Lung (tissue), 17 donors: ENCODE measurements at places on chromosomes 12 and 14.

DNA sequence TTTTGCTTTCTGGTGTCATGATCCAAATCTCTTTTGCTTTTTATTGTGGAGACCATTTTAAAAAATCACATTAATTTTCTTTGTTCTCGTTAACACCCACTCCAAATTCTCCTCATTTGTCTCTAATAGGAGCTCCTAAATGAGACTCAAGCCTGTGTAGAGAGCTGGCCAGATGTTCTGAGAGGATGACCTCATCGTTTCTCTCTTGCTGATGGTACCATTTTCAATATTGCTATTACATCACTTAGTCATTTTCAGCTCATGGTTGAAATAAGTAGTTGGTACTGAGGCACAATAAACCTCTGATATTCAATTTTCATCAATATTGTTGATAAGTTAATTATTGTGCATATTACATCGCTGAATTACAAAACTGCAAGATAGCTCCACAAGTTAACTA is 31.5 kb downstream of the SPTB start:
- peaks cover 2% of the 10 kb centered on the region for H3K27me3 ChIP-seq
- no peak overlapping the region for H3K27ac ChIP-seq
- H3K36me3 ChIP-seq = no peaks in the 10 kb centered on the region
- no peak overlapping the region for H3K4me3 ChIP-seq
- no peaks in the 10 kb centered on the region for H3K4me1 ChIP-seq

DNA sequence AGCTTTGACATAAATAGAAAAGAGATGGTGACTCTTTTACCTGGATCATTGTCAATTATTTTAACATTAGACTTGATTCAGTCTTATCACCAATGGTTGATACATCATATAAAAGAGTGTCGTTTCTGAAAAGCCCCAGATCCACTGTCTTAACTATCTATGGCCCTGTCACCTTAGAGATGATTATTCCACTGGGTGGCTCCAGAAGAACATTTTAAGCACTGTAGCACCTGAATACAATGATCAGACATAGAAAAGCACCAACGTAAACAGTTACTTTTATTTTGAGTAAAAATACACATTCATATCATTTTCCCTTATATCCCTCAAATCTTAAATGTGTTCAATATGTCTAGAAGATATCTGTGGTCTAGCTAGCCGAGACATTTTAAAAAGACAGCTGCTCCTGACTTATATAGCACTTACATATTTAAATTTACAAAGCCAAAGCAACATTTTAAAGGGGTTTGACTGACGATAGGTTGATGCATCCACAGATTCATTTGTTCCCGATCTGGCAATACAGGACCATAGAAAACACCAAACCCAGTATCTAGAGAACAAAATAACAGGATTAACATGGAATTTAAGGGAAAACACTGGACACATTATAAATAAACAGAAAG is 32.9 kb downstream of the TSPAN8 start:
- DNase-seq = no peak
- H3K36me3 ChIP-seq = no peaks in the 10 kb centered on the region
- no peak overlapping the region for H3K4me3 ChIP-seq
- H3K27ac ChIP-seq = no peak overlapping the region

GRCh38 chr12:69338120-69338859 is 9.9 kb upstream of the LYZ start:
- H3K27me3 ChIP-seq = no peaks in the 10 kb centered on the region
- H3K27ac ChIP-seq = no peak overlapping the region
- no peak overlapping the region for H3K4me3 ChIP-seq
- H3K36me3 ChIP-seq = no peaks in the 10 kb centered on the region

- H3K27ac ChIP-seq = no peak overlapping the region
- no peak for DNase-seq
- H3K4me3 ChIP-seq = no peak overlapping the region
Observed at GRCh38 chr12:116852303-116852702, 28.9 kb downstream of the HRK start.
